ENCODE measurements at places on chromosomes 4 and X.
A peak's percentile ranks its signal among the peaks of the same experiment; 100 is the strongest.

DNA sequence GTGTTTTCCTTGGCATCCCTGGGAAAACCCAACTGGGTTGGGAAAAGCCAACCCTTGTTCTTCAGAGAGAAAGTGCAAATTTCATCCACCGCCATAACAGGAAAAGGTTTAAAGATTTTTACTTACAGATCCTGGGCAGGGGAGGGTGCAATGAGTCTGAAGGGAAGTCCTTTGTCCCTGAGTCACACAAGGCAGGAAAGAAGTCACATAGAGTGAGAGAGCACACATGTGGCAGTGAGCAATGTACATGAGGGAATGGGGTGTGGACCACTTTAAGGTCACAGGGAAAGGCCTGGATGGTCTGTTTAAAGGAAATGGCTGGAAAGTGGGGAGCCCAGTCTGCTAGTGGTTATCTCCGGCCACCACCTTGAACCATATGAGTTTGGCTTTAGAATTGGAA lies 248.9 kb downstream of the HS3ST1 start:
- DNase-seq: no peak

GRCh38 chr4:76702440-76703122 lies 195.4 kb downstream of the SOWAHB start:
- no peak for DNase-seq

GRCh38 chrX:24332878-24333277 lies 19.0 kb upstream of the SUPT20HL2 start:
- no peak for DNase-seq

DNA sequence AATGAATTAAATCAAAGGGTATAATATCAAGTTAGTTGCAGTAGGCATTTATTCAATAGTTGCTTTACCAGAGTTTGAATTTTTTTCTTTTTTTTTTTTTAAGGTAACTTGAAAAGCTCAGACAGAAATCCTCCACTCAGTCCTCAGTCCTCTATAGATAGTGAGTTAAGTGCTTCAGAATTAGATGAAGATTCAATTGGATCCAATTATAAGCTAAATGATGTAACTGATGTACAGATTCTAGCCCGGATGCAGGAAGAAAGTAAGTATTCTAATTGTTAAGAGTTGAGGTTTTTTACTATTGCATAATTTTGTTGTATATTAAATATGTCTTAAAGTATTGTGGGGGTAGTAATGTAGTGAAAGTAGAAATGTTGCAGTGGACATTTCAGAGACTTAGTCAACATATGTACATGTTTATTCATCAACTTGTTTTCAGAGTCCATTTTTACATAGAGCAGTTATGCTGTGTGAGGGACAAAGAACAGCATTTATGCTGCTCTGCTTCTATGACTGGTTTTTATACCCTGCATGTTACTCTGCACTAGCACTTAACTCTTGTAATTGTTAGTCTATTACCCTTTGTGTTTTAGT lies 38.4 kb downstream of the SLAIN2 start:
- no peak for DNase-seq

DNA sequence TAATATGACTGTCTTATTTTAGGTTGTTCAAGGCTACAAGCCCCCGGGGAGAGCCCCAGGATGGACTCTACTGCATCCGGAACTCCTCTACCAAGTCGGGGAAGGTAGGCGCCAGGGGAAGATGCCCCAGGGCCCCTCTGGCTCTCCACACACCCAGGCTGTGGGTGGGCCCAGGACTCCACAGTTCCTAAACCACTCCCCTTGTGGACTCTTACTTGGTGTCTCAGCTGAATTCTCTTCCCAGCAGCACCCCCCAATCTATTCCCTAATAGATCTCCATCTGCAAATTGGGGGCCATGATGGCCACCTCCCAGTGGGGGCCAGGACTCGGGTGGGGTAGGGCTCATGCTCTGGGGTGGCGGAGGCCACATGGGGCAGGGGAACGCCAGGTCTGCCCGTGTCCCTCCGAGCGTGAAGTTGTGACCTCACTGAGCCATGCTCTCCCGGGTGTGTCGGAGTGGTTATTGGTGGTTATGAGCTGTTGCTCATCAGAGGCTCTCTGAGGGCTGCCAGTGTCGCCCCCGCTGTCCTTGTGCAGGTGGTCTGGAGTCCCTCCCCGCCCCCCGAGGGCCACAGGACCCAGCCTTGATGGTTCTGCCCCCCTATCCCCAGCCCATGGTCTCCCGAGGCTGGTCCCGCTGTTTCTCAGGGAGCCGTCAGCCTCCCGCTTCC lies 11.2 kb upstream of the ADD1 start:
- no peak for DNase-seq

GRCh38 chr4:143598816-143599215 lies 85.3 kb downstream of the SMARCA5 start:
- DNase-seq: no peak

DNA sequence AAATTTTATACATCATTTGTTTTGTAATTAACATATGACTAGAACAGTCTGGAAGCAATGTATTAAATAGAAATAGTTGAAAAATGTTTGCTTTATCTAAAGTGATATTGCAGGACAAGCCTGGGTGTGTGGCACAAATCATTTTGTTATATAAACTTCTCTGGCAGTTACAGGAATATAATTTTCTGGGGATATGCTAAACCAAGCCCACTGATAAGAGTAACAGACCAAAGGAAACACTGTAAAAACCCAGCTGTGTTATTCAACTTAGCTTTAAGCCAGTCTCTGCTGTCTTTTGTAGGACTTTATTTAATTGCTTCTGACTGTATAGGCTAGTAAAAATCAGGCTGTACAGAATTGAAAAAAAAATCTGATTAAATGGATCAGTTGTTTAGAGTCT lies 156.2 kb downstream of the NR3C2 start:
- no peak for DNase-seq

GRCh38 chrX:95884186-95884585 lies 800.5 kb upstream of the DIAPH2 start:
- DNase-seq: no peak

- no peak for DNase-seq
Observed at GRCh38 chr4:114782415-114783214, 184.0 kb downstream of the UGT8 start.

DNA sequence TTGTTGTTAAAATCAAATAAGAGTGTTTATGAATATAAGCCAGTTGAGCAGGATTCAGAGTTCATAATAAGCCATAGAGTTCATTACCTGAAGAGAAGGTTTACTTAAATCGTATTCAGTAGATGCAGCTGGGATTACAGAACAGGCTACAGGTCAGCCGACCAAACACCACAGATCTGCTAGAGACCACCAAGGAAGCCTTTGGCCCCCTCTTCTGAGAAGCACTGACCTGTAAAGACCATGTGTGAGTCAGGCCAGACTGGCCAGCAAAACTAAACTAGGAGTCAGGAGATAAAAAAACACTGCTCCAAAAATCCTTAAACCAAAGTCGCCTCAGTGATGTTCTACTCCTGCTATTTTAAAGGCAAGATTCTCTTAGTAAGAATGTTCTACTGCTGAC lies 1125.5 kb downstream of the FAT4 start:
- no peak for DNase-seq

- no peak for DNase-seq
Observed at GRCh38 chr4:98626350-98626749, 32.1 kb downstream of the TSPAN5 start.

DNA sequence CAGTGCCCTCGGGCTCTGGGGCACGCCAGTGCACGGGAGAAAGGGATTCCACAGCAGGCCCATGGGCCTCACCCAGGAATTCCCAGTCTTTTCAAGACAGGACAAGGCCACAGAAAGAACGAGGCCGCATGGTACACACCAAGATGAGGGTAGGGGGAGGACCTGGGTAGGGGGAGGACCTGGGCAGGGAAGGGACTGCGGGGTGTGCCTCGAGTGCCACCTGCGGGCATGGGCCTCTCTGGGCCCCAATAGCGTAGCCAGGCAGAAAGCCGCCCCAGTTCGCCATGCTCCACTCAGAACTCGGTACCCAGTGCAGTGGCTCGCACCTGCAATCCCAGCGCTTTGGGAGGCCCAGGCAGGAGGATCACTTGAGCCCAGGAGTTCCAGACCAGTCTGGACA lies 14.0 kb upstream of the DUSP9 start:
- DNase-seq: no peak

DNA sequence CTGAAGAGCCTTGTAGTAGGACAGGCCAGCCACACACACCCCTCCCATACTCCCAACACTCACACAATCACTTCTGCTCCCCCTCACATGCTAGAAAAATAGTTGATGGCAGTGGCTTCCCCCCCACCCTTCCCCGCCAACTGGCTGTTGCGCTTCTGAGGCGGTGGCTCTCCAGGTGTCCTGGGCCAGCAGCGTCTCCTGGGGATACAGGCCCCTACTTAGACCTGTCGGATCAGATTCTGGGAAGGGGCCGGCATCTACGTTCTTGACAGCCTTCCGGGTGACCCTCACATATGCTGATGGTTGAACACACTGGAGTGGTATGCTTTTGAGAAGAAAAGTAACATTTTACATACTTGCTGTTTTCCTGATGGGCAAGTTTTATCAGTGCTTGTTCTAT lies 39.9 kb downstream of the TNIP2 start:
- DNase-seq: no peak

DNA sequence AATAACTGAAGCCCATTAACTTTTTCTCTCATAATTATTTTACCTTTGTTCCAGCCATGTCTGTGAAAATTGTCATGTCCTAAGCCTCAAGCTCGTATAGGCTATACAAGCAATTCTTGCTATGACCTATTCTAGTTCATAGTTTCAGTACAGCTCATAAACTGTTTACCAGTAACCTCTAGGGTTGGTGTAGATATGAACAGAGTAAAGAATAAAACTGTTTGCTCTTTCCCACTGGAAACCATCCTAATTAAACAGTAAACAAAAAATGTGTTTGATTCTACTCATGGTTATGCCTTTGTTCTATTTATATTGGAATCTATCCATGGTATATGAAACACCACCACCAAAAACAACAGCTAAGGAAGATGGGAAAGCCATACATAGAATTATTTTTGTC lies 1444.0 kb upstream of the PCDH7 start:
- DNase-seq: no peak

DNA sequence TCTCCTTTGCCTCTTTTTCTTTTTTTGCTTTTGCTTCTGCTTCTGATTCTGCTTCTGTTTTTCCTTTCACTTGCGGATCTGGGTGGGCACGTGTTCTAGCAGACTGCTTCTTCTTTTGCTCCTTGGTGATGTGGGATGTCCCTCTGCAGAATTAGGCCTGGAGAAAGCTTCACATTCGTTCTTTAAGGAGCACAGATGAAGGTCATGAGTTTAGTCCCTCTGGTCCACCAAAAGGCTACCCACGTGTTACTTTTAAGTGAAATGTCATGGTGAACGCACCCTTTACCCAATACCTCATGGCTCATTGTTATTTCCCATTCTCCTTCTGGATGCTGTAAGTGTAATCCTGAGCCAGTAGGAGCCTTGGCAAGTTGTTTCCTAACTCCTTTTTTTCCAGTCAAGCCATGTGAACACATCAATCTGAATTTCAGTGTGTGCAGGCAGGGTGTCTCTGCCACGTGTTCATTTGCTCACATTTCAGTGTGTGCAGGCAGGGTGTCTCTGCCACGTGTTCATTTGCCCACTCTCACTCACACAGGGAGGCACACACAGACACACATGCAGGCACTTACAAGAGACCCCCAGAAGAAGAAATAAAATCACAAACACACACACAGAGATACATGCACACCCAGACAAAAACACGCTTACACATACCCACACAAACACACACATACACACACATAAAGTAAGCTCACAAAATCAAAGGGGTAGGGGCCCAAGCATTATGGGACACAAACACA lies 36.9 kb downstream of the NBDY start:
- DNase-seq: peak; percentile 21

GRCh38 chrX:54530357-54530900 lies 410 bp downstream of the GNL3L start:
- no peak for DNase-seq

GRCh38 chr4:8281519-8282133 lies 12.1 kb downstream of the HTRA3 start:
- DNase-seq: no peak

- no peak for DNase-seq
Observed at GRCh38 chr4:16382571-16382970, 156.3 kb upstream of the TAPT1 start.

DNA sequence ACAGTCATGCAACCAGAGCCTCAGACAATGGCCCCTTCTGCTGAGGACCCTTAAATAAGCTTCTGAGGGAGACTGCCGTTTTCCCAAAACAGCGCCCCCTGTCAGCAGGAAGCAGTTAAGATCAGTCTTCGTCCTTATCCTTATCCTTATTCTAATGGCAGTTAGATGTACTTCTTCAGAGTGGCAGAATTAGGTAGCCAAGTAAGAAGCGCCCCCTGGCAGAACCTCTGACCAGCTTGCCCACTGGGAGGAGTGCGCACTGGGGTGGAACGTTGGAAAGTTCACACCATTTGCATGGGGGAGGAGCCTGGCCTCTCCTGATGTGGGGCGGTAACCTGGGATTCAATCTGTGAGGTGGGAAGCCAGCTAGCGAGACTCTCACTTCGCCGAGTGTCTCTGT lies 133.6 kb upstream of the QRFPR start:
- DNase-seq: no peak

- DNase-seq: no peak
Observed at GRCh38 chrX:136862546-136862945, 18.0 kb downstream of the RBMX start.

- no peak for DNase-seq
Observed at GRCh38 chr4:185693548-185694215, 118.3 kb downstream of the SORBS2 start.

GRCh38 chr4:138138774-138139173 lies 103.4 kb downstream of the SLC7A11 start:
- DNase-seq: no peak

- no peak for DNase-seq
Observed at GRCh38 chrX:69218407-69218997, 53.2 kb upstream of the PJA1 start.

GRCh38 chrX:36957425-36958328 lies 50.5 kb upstream of the FAM47C start:
- DNase-seq: peak; percentile 79

GRCh38 chrX:15888062-15888461 lies 33.4 kb upstream of the AP1S2 start:
- no peak for DNase-seq

DNA sequence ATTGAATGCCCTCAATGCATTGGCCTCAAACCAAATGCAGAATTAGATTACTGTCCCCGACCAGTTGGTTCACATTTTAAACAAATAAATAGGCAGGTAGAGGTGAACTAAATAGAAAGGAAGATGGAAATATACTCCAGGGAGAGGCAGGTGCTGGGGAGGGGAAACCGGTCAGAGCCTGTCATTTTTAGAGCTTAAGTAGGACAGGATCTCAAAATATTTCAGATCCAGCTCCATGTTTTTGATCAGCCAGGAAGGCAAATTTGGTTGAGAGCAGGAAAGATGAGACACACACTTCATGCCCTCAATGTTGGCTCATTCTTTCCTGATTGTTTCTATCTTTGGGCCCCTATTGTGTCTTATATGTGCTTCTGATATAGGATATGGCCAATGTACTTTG lies 206.7 kb downstream of the SHROOM3 start:
- no peak for DNase-seq

DNA sequence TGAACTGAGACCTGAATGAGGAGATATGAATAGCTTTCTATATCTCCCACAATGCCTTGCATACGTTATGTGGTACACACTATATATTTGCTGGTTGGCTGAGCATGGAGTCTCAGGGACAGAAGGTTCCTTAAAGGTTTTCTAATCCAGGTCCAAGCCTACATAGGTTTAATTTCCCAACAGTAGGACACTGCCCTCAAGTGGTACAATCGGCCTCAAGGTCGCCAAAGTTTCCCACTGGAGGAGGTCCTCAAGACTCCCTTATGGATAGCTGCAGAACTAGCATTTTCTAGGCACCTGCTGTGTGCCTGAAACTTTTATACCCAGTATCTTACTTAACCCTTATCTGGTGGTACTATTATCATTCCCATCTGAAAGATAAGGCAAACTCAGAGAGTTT lies 21.0 kb upstream of the EFNB1 start:
- DNase-seq: no peak

- no peak for DNase-seq
Observed at GRCh38 chr4:7513671-7514070, 78.9 kb upstream of the PSAPL1 start.
